ENCODE measurements at places on chromosomes 2 and 18. TPM values are rescaled to one million over a fixed set of nuclear protein-coding genes. Genes with fewer than 3 reads are reported as not detected.
A peak's percentile ranks its signal among the peaks of the same experiment; 100 is the strongest.

The HDHD2 gene
- 14.2 TPM for polyA plus RNA-seq

DNA sequence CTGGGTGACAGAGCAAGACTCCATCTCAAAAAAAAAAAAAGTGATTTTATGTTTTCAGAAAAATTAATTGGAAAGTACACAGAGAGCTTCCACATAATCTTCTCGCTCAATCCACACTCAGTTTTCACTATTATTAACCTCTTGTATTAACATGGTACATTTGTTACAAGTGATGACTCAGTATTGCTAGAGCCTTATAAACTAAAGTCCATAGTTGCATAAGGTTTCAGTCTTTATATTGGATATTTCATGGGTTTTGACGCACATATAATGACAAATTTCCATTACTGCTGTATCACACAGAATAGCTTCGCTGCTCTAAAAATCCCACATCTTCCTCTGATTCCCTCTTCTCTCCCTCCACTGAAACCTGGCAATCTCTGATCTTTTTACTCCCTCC lies 603.5 kb downstream of the XIRP2 start:
- H3K27me3 ChIP-seq = no peaks in the 10 kb centered on the region
- H3K4me3 ChIP-seq = no peak overlapping the region
- no peaks in the 10 kb centered on the region for H3K36me3 ChIP-seq
- H3K4me1 ChIP-seq = no peaks in the 10 kb centered on the region
- no peak for DNase-seq

The DPP4 gene
- 35.6 TPM for polyA plus RNA-seq

DNA sequence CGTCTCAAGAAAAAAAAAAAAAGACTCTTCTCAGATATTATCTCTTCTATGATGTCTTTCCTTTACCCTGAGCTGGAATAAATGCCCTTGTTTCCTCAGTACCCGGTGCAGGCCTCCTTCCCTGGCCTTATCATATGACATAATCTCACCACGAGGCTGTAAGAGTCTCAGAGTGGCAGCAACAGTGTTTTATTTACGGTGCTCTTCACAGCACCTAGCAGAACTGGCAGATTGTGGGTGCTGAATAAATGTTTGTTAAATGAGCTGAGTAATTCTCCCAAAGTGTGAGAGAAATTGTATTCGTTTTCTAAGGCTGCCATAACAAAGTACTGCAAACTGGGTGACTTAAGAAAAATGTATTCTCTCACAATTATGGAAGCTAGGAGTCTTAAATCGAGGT lies 82.8 kb upstream of the CD28 start:
- DNase-seq = peak; percentile 75
- no peak overlapping the region for H3K4me3 ChIP-seq
- H3K4me1 ChIP-seq = peaks cover 3% of the 10 kb centered on the region
- H3K27ac ChIP-seq = peak overlapping the region; percentile 37

The COL6A3 gene
- 316 TPM for polyA plus RNA-seq

The CYP26B1 gene
- 0.02 TPM for polyA plus RNA-seq

The IL1RL2 gene
- polyA plus RNA-seq = 0.66 TPM

GRCh38 chr2:172513524-172513900 lies 42.4 kb upstream of the PDK1 start:
- H3K36me3 ChIP-seq = no peaks in the 10 kb centered on the region
- H3K4me1 ChIP-seq = no peaks in the 10 kb centered on the region
- no peak overlapping the region for H3K27ac ChIP-seq
- no peaks in the 10 kb centered on the region for H3K27me3 ChIP-seq
- DNase-seq = no peak

The AKAIN1 gene
- not detected for polyA plus RNA-seq

The GAL3ST2 gene
- polyA plus RNA-seq = not detected

- peaks cover 35% of the 10 kb centered on the region for H3K4me1 ChIP-seq
- DNase-seq = no peak
- no peaks in the 10 kb centered on the region for H3K27me3 ChIP-seq
- H3K27ac ChIP-seq = peak overlapping the region; percentile 50
These were observed 7.0 kb downstream of the TNS1 start for GRCh38 chr2:217995731-217996231.
